ENCODE measurements at places on chromosomes 2 and 18.

GRCh38 chr2:27638709-27639108 lies 9.9 kb downstream of the GPN1 start:
- no peak for DNase-seq

DNA sequence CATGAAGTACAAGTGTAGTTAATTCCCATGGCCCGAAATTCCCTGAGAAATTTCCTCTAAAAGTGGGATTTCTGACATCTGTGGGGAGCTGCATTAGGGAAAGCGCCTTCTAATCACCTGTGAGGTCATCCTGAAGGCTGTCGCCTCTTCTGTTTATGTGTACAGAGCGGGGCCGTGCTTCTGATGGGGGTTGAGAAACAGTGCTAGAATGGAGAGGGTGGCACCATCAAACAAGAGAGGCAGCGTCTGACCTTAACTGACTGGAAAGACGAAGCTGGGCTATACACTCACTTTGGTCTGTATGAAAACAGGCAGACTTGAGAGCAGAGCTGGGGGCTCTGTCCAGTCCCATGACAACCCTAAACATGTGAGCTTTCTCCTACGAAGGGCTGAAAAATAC lies 44.2 kb upstream of the DNMT3A start:
- DNase-seq = no peak

GRCh38 chr2:215787565-215788178 lies 225.7 kb downstream of the MREG start:
- DNase-seq = no peak

DNA sequence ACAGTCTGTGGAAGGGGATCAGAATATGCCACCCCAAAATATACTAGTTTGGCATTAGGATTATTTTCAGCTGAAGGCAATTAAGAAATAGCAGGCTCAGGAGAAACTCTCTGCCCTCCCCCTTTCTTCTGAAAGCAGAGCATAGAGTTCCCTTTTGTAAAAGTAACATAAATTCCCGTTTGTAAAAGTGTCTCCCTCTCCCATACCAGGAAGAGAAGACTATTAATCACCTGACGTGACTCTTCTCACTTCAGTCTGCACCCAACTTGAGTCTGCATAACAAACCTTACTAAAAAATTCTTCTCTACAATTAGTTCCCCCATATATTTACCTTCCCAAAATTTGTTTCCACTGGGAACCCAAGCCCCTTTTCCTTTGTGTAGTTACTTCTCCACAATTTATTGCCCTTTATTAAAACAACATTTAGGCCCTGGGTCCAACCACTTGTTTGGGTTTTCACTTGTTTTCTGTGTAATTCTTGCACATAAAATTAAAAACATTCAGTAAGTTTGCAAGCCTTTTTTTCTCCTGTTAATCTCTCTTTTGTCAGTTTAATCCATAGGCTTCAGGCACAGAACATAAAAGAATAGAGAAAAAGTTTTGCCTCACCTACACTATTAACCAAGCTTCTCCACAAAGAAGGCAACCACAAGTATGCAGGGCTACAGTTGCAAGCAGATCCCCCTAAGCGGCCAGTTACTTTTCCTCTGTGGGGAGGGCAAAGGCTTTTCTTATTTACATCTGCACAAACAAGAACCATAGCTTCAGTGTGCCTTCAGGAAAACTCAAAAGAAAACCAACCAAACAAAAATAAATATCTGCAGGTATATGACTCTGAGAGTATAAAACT lies 107.6 kb upstream of the MSH2 start:
- no peak for DNase-seq

DNA sequence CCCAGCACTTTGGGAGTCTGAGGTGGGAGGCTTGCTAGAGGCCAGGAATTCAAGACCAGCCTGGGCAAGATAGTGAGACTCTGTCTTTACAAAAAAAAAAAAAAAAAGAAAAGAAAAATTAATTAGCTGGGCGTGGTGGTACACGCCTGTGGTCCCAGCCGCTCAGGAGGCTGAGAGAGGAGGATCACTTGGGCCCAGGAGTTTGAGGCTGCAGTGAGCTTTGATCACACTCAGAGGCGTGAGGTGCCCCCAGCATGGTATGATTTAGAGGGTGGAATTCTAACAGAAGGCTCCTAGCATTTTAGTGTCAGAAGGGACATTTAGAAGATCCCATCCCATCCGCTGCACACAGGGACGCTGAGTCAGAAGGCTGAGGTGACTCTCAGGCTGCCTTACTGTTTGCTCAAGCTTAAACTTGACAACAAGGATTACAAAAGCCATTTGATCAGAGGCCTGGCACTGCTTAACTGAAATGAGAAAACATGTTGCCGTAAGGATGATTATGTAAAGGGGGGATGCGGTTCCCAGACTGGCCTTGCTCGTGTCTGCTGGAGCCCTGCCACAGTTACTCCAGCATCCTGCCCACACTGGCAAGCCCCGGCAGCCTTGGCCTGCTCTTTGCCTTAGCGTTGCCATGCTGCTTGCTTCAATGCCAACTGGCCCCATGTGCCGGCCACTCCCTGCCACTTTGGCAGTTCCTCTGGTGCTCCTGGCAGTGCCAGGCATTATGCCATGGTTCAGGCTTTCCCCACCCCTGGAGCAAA lies 45.6 kb upstream of the SLC1A4 start:
- DNase-seq = no peak

DNA sequence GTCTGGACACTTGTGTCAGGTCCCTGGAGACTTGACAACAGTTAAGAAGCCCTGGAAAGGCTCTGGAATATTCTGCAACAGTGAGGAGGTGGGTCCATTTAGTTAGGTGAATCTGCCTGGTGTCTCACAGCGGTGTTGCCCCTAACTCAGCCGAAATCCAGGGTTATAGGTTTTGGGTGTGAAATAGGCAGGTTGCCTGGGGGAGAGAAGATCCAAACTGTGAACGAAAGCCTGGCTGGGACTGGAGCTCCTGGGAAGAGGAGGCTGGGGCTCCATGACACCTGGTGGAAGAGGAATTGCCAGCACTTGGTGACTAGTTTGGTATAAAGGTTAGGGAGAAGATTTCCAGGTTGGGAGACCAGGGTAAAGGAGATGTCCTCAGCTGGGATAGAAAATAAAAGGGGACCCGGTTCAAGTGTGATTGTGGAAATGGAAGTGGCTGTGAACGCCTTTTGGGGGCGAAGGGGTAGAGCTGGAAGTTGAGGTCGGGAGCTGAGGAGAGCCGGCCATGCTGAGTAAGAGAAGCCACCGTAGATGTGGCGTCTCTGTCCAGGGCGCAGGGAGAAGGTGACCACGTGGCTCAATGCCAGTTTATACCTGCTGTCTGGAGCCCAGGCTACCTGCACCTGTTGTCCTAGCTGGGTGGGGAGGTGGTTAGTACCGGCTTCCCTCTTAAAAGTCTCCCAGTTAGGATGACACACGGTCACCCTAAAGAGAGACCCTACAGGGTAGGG lies 3.0 kb upstream of the GAREM2 start:
- no peak for DNase-seq

DNA sequence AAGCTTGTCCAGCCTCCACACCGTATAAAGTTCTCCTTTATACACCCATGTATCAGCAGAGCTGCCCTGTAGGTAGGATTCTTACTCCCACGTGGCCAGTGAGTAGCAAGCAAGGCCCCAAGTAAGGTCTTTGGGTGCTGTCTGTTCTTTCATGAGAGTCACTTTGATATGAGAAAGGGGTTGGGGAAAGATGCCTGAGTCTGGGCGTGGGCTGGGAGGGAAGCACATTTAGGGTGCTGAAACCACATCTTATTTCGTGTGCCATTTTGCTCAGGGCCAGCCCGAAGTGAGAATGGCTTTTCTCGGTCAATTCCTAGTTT lies 436 bp upstream of the ITPRIPL1 start:
- DNase-seq = peak; percentile 24

GRCh38 chr2:11008773-11009172 lies 97.0 kb downstream of the KCNF1 start:
- DNase-seq = no peak
